GM10248 (cell line): ENCODE measurements at places on chromosomes 16 and 17.
A peak's percentile ranks its signal among the peaks of the same experiment; 100 is the strongest.

GRCh38 chr17:75637143-75637538 is 3.9 kb downstream of the SMIM5 start:
- DNase-seq, result no peak

- no peak for DNase-seq
These were observed 15.4 kb upstream of the NUBP1 start for GRCh38 chr16:10728003-10728887.

DNA sequence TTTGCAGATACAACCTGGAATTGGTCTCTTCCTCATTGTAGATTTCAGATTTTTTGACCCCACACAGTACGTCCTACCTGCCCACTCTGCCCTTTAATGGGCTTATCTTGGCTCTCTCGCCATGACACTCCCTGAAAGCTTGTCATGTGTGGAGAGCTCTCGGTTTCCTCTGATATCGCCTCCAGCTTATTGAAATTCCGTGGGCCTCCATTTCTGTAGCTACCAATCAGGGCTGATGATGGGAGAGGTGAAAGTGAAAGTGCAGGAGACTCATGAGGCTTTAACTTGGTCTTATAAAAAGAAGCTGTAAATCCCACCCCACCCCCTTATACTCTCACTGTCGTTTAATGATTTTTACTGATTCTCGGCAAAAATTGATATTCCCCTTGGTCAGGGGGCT is 17.7 kb downstream of the HOXB1 start:
- DNase-seq, result peak; percentile 31

DNA sequence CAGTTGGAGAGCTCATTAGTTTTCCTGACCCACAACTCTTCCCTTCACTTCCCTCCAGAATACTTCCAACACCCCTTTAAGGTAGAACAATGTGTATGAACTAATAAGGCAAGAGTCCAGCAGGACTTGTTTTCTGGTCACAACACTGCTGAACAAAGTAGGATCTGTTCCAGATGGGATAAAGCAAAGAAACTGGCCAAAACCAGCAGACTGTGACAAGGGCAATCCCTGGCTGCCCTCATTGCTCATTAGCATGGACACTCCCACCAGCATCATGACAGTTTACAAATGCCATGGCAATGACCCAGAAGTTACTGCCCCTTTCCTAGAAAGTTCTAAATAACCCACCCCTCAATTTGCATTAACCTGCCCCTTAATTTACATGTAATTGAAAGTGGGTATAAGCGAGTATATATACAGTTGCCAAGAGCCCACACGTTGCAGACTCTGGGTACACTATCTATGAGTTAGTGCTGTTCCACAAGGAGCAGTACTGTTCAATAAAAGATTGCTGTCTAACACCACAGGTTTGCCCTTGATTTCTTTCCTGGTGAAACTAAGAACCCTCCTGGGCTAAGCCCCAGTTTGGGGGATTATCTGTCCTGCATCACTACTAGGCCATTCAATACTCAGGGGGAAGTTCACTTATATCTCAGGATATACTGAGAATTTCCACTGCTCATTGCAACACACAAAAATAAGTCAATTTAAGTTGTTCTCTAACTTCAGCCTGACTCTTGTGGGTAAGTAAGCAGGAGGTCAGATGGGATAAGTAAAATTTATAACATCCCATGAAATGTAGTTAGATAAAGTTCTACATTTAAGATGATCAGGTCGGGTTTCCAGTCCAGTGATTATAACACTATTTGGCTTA is 82.3 kb downstream of the SSH2 start:
- no peak for DNase-seq

DNA sequence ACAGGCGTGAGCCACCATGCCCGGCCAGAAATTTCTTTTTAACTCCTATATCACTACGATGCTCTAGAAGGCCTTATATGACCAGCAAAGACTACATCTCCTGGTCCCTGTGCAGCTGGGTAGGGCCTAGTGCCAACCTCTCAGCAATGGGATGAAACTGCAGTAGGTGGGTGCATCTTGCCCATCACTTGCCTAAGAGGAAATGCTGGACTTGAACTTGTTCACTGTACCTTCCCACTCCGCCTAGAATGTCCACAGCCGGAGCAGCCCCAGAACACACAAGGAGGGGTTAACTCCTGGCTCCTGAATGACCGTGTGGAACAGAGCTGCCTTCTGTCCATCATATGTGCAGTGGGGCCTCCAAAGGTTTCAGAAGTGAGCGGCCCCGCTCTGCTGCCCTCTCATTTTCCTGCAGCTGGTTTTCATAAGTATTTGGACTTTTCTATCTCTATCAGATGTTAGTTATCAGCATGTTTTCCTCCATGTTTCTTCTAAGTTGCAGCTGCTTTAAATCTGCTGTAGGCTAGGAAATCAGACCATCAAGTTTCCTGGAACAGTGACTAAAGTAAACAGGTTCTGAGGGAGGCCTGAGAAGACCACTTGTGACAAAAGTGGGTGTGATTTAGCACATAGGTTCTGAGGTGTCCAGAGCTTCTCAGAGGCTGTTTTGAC is 52.5 kb downstream of the WSB1 start:
- no peak for DNase-seq

DNA sequence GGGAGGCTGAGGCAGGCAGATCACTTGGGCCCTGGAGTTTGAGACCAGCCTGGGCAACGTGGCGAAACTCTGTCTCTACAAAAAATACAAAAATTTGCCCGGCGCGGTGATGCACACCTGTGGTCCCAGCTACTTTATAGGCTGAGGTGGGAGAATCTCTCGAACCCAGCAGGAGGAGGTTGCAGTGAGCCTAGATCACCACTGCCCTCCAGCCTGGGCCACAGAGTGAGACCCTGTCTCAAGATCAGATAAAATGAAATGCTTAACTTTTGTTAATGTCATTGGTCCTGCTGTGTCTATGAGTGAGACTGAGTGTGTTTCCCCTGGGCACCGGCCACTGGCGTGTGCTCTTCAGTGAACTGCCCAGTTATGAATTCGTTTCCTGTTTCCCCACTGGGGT is 10.5 kb downstream of the FAM234A start:
- DNase-seq, result no peak

DNA sequence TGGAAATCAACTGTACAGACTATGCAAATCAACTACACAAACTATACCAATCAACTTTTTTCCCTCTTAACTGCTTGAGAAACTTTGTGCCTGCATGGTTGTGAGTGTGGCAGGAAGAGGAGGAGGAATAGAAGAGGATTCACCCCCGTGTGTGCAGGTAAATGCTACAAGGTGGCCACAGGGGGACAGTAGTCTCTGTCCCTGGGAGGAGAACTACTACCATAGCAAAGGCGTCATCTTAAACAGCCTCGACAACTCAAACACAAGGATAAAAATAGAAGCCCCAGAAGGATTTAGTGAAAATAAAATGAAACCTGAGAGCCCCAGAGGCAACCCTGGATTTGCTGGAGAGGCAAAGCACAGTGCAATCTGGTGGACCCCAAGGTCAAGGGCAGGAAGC is 199.5 kb upstream of the DYNLRB2 start:
- DNase-seq, result no peak

GRCh38 chr17:44556832-44557606 is at the start of gene FZD2:
Gene FZD2, plus strand, starts transcription at chr17:44557484. Its CDS starts 205 bp downstream, at chr17:44557689.
- DNase-seq, result peak; percentile 90

DNA sequence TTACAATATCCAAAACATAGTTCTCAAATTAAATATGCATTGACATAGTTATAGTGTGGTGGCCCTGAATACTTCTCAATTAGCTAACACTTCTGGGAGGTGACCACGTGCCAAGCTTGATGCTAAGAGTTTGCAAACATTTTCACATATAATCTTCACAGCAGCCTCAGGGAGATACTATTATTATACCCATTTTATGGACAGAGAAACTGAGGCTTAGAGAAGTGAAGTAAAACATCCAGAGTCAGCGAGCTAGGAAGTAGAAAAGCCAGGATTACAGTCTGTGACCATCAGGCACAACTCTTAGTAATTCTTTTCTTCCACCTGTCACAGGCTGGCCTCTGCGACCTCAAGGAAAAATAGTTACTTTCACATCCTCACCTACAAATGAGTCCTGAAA is 102.2 kb upstream of the IRX6 start:
- no peak for DNase-seq

DNA sequence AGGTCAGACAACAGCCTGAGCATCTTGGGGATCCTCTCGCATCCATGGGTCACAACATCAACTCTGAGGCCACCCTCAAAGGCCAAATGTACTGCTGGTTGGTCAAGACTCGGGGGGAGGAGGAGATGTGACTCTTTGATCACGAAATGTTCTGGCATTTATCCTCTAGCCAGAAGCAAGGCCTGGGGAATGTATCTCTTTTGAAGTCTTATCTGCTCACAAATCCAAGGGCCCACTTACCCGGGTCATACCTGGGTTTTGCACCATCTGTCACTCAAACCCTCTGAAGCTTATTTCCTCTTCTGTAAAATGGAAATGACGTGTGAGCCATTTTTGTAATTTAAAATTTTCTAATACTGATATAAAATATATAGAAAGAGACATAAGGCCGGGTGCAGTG is 13.2 kb downstream of the CA7 start:
- DNase-seq, result no peak

GRCh38 chr17:8664456-8665126 is 34.1 kb upstream of the MYH10 start:
- no peak for DNase-seq

DNA sequence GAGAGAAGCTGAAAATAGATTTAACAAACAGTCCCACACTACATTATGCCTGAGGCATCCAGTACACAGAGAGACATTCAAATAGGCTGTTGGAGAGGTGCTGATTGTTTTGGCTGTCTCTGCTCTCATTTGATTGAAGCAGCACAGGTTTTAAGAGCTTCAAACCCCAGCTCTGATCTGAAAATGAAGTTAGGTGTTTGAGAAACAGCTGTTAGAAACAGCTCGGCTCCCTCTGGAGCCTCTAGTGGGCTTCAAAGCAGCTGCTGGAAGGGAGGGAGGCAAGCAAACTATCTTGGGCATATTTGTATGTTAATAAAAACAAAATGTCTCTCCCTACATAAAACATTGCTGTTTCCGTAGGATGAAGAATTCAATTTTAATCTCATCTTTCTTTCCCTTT is 607.3 kb upstream of the GOT2 start:
- DNase-seq, result no peak

- DNase-seq, result no peak
These were observed 137.2 kb downstream of the SNX29 start for GRCh38 chr16:12113523-12114345.

DNA sequence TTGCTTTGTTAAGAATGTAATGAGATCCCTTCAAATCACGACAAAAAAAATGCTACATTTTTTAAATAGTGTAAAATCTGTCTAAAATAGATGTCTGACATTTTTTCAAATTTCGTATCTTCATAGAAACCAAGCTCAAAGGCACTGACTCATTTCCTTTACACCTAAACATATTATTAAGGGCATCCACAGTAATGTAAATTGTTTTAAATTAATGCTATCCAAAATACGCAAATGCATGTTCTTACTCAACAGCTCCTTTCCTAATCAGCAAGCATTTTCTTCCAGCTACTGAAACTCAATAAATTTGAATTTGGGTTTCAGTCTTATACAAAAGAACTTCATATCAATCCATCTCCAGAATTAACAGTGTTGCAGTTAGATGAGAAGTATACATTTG is 4.3 kb downstream of the C16orf87 start:
- no peak for DNase-seq
